A549 treated with CpdA at 1 μM for 4 hours (cell line): ENCODE measurements at places on chromosomes 2 and 18. TPM values are rescaled to one million over a fixed set of nuclear protein-coding genes. Genes with fewer than 3 reads are reported as not detected.

CCDC148 gene
- 0.14 to 0.78 TPM (median 0.39 TPM) in 5 replicates for total RNA-seq

MAP3K19 gene
- not detected in 5 replicates for total RNA-seq

TM4SF20 gene
- total RNA-seq: 7.8 to 11.0 TPM (median 9.5 TPM) in 5 replicates

SNED1 gene
- total RNA-seq: 0.42 to 0.72 TPM (median 0.58 TPM) in 5 replicates

PLCL1 gene
- total RNA-seq: not detected in 5 replicates

LONRF2 gene
- total RNA-seq: 3.0 to 4.1 TPM (median 3.8 TPM) in 5 replicates

CHRNG gene
- not detected in 5 replicates for total RNA-seq

NBEAL1 gene
- total RNA-seq: 3.5 to 5.5 TPM (median 5.2 TPM) in 5 replicates

LBX2 gene
- total RNA-seq: 3.0 to 4.0 TPM (median 3.5 TPM) in 5 replicates

CCDC93 gene
- 12.4 to 16.4 TPM (median 14.2 TPM) in 5 replicates for total RNA-seq

NEU2 gene
- not detected in 5 replicates for total RNA-seq
